Activated B cell treated with CpG ODN at 0.5 μM for 24 hours (primary cell): ENCODE measurements at places on chromosomes 3 and 15.
A peak's percentile ranks its signal among the peaks of the same experiment; 100 is the strongest.

DNA sequence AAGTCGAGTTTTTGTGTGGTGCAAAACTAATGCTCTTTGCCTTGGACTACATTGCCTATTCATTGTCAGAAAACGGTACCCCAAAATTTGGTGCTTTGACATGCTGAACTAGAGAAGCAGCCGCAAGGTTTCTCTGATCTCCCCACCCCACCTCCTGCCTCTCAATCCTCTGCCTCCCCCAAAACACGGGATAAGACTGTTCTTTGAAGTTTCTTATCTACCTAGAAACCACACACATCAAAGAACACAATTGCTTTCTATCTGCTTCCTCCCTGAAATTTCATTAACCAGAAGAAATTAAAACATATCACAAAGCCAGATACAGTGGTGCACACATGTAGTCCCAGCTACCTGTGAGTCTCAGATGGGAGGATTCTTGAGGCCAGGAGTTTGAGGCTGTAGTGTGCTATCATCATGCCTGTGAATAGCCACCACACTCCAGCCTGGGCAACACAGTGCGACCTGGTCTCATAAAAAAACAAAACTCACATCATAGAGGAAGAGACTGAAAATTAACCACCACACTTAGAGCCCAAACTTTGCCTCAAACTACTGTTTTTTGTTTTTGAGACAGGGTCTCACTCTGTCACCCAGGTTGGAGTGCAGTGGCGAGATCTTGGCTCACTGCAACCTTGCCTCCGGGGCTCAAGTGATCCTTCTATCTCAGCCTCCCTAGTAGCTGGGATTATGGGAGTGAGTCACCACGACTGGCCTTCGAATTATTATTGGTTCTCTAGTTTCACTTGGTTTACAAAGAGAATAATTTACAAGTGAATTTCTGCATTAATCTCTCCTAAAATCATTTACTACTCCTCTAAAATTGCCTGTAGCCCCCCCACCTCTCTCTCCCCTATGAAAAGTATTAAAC lies 2.7 kb upstream of the PCNP start:
- no peak for DNase-seq

- no peak for DNase-seq
Observed at GRCh38 chr3:188878076-188878475, 293.7 kb upstream of the TPRG1 start.

DNA sequence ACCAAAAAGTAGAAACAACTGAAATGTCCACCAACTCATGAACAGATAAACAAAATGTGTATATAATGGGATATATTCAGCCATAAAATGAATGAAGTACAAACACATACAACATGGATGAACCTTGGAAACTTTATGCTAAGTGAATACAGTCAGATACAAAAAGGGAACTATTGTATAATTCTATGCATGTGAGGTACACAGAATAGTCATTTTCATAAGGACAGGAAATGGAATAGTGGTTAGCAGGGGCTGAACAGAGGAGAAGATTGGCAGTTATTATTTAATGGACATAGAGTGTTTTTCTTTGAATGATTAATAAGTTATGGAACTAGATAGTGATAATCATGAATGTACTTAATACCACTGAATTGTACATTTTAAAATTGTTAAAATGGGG lies 20.0 kb upstream of the TRANK1 start:
- no peak for DNase-seq

DNA sequence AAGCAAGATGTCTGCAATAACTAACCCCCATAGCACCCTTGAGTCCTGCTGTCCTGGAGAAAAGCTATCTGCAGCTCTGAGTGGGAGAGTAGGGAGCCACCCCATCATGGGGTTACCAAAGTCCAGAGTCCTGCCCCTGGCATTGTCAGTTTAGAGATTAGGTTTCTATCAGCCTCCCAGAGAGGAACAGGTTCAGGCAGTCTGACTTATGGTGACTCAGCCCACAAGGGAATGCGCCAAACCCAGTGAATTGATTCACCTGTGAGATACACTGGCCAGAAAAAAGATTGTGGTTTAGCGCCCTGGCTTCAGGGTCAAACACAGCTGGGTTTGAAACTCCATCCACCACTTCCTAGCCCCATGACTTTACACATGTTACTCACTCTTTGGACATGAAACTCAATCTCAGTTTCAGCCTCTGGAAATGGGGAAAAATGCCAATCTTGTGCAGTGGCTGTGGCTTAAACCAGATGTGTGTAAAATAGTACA lies 263.6 kb upstream of the HES1 start:
- no peak for DNase-seq

DNA sequence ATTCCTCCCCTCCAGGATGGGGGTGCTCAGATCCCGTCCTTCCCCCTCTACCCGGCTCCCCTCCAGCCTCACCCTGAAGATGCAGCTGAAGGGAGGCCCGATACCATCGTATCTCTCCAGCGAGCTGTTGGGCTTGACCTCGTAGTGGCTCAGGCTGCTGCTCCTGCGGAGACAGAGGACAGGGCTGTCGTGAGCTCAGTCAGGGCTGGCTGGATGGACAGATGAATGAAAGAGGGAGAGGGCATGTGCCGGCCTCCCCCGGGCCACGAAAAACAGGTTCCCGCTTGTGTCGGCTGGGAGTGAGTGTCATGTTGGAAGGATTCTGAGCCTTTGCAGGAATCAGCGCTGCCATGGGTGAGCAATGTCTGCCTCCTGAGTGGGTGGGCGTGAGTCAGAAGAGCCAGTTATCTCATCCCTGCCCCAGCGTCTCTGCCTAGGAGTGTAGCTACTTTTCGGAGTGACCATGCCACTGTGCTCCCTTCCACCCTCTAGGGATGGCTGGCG lies 35.2 kb downstream of the FEM1B start:
- DNase-seq = peak; percentile 5

GRCh38 chr15:41948490-41948889 lies 23.9 kb downstream of the EHD4 start:
- DNase-seq = no peak

DNA sequence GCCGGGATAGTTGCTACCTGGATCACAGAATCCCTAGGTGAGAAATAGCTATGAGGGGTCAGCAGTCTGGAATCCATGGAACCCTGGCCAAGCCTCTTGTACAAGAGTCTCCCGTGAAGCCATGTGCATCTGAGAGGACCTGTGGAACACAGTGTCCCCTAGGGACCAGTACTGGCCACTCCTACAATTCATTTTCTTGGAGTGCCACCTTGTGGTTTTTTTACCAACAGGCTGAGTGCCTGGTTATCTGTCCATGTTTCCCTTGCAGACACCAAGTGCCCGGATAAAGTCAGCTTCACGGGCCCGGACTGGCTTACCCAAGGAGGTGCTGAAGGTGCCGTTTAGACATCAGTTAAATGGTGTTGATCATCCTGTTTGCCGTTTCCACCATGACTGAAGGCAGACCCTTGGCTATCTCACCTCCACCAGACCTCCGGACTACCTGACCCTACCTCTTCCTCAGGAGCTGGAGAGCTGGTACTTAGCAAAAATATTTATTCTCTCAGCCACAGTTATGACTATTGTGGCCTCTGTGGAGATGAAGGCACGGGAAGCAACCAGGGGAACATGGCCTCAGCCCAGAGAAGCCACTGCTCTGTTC lies 93.9 kb downstream of the RBPMS2 start:
- DNase-seq = no peak

- no peak for DNase-seq
Observed at GRCh38 chr3:158683230-158683962, 10.9 kb upstream of the LXN start.

DNA sequence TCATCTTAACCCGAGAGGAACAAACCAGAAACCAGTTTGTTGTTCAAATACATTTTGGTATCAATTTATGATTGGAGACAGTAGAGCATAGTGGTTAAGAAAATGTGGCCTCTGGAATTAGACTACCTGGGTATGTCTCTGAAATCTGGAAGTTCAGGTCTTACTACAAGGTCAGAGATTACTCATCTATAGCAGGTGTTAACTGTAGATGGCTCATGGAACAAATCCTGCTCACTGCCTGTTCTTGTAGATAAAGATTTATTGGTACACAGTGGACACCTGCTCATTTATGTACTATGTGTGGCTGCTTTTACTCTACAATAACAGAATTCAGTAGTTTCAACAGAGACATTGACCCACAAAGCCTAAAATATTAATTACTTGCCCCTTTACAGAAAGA lies 413.3 kb downstream of the CNTN6 start:
- DNase-seq = no peak

DNA sequence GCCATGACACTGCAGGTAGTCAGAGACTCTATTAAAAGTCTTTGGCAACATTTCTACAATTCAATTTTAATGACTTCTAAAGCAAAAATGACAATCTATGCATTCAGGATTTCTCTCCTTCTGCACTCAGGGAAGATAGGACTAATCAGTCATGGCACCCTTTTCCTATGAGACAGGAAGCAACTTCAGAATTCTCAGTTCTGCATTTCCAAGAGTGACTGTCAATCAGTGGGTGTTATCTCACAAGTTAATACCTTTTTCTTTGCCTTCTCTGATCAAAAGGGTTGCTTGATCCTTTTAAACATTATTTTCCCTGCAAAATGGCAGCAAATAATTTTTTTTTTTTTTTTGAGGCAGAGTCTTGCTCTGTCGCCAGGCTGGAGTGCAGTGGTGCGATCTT lies 7.8 kb upstream of the ICE2 start:
- DNase-seq = no peak

DNA sequence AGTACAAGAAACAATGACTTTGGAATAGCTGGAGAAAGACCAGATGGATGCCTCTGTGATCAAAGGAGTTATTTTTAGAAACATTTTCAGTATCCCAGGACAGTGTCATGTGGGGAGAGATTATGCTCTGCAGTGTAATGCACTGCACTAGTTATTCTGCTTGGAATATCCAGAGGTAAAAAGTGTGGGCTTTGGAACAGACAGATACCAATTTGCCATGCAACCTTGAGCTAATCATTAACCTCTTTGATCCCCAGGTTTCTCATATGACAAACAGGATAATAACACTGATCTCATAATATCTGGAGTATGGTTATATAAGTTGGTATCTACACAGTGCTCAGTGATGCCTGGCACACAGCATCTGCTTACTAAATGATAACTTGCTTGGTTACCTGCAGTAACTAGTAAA lies 12.2 kb upstream of the SLC7A14 start:
- DNase-seq = no peak

- DNase-seq = no peak
Observed at GRCh38 chr3:99351122-99351521, 287.3 kb upstream of the COL8A1 start.

DNA sequence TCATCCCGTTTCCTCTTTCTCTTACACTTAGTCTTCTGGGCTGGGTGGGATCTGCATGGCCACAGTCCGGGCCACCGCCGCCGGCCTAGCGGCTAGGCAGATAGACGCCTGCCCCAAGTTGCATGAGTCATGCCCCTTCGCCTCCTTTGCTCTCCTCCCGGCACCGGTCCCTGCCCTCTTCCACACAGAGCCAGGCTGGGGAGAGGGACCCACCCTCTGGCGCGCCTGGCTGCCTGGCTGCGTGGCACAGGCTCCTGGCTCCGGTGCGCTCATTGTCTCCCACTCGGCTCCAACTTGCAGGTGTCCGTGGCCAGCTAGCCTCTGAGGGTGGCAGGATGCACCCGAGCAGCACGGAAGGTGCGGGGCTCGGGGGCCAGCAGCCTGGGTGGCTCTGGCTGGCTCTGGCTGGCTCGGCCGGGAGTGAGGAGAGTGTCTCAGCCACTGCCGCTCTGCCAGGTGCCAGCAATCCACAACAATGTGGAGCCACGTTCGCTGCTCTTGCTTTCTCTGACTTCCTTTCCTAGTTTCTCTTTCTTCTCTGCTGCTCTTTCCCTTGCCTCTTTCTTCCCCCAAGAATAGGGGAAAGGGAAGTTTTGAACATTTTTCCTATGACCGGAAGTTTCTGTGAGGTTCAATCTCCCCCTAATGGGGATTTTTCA lies 22.4 kb upstream of the MTHFS start:
- no peak for DNase-seq

DNA sequence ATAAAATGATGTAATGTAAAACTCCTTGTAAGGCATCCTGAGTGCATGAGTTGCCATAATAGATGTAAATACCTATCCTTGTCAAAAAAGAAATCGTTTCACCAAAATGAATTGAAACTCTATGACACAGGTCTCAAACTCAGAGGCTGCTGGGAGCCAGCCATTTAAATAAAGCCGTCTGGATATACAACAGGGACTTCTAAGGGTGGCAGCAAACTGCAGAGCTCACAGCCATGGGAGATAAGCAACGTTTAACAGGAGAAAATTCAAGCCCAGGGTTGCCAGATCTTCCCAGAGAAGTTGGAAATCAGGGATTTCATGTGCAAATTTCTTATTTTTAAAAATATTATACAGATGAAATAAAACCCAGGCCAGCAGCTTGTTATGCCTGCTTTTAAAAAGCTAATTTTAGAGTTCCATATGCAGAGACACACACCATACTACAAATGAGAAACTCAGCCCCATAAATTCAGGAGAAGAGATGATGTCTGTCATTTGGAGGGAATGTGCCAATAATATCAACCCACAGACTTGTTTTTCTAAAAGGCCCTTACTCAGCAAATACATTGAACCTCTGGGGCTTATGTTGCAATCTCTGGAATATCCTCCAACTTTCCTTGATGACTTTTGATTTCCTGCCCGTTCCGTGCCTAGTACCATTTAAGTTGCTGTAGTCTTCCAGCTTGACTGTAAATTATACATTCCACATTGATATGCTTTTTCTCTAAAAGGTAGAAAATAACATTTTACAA lies 75.6 kb downstream of the AQP9 start:
- DNase-seq = no peak

DNA sequence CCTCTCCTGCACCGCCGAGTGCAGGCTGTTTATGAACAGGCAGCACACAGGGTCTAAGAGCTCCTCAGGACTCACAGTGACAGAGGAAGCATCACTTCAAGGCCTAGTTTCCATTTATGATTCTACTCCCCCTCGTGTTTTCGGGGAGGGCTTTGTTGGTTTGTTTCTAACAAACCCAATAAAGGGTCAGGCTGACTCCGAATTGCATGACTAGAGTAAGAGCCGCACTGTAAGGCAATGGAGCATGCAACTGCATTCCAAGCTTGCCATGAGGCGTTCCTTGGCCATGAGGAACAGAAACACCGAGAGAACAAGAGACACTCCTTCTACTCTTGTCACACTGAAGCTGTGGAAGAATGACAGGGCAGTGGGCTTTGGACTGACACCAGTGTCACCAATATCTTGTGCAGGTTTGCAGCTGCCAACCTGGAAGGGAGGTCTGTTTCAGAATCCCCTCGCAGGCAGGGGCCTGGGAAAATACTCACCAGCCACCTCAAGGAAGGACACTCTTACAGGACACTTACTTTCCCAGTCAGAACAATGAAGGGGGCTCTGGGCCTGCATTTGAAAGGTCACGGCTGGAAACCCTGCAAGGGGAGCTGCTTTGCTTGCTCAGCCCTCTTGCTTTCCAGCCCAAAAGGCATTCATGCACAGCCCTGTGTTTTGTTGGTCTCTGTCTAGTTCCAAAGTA lies 96.8 kb downstream of the ADAMTS17 start:
- DNase-seq = no peak

- no peak for DNase-seq
Observed at GRCh38 chr3:5428607-5429516, 241.4 kb downstream of the EDEM1 start.

DNA sequence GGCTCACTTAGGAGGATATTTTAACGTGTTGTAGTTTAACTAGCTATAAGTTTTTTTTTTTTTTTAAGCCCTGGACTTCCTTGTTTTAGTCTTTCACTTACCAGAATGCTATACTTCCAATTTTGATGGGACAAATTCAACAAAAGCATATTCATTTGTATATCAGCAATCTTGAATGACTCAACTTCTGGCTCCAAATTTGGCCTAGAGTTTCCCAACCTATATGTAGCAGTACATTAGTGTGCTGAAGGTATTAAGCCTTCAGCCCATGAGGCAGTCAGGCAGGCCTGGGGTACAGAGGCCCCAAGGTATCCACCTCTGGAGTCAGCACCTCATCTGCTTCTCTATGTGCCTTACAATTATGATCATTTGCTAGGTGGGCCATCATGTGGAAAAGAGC lies 5.9 kb downstream of the PBRM1 start:
- DNase-seq = no peak
